ENCODE measurements at places on chromosomes 12 and 14.

DNA sequence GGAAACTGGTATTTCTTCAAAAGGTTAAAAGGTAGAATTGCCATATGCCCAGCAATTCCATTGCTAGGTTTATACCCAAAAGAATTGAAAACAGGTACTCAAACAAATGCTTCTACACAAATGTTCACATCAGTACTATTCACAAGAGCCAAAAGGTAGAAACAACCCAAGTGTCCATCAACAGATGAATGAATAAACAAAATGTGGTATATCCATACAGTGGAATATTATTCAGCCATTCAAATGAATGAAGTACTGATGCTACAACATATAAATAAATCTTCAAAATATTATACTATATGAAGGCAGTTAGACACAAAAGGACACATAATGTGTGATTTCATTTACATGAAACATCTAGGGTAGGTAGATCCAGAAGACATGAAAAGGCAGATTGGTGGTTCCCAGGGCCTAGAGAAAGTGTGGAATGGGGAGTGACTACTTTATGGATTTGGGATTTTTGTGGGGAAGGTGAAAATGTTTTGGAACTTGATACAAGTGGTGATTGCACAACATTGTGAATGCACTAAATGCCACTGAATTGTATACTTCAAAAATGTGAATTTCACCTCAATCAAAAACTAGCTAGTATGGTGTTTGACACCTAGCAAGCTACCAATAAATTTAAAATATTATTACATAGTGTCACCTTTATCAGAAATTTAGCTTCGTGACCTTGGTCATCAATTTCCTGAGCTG, 41.7 kb downstream of the LIN52 start:
- DNase-seq, result no peak

DNA sequence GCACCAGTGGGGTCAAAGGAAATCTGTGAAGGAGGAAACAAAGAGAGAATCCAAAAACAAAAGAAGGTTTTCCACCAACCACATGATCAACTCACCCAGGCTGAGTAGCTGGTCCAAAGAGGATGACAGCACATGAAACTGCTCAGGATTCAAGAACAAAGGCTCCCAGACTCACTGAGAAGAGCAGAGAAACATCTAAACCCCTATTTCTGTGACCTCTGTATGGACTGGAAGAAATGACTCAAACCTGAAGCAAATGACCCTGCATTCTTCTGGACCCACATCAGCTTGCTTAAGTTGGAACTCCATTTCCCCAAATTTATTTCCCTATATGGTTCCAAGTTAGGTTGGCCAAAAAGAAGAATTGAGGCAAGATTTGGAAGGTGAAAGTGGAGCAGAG, 26.3 kb downstream of the TC2N start:
- DNase-seq, result no peak

DNA sequence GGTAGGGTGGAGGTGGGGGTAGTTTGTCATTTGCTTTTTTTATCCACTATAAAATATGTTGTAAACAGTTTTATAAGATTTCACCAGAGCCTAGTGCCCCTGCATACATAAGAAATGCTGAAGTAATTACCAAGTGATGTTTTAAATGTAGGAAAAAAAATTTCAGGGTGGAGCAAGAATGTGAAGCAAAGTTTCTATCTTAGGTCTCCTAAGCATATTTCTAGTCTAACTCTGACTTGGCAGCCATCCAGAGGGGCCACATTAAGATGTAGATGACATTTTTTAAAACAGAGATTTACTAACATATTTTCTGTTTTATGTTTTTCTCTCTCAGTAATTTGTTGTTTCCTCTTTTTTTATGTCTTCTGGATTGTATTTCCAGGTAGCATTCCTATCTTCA, 15.8 kb upstream of the KRAS start:
- DNase-seq, result no peak

DNA sequence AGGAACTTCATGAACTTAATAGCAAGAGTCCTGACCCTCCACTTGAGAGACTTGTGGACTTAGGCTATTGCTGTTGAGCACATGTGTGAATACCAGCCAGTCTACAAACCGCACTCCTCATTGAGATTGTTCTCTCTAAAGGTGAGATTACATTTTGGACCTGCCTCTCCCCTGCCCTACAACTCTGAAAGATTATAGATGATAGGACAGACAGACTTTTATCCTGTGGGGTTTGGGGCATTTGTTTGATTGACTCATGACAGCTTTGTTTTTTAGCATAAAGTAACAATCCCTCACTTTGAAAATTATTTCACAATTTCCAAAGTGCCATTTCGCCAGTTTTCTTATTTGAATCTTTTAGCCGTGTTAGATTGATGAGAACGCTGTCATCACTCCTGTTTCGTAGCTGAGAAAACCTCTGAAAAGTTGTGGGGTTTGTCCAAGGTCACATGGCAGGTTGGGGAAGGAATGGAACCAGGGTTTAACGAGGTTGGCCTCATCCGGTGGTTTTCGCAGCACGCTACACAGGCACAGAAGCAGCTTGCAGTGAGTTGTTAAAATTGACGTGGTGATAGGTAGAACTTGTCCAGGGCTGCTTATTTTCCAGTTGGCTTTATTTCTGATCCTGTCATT, 836 bp downstream of the EVL start:
- peak; percentile 73 for DNase-seq

GRCh38 chr12:78473136-78473535, 391.4 kb upstream of the SYT1 start:
- DNase-seq, result no peak

DNA sequence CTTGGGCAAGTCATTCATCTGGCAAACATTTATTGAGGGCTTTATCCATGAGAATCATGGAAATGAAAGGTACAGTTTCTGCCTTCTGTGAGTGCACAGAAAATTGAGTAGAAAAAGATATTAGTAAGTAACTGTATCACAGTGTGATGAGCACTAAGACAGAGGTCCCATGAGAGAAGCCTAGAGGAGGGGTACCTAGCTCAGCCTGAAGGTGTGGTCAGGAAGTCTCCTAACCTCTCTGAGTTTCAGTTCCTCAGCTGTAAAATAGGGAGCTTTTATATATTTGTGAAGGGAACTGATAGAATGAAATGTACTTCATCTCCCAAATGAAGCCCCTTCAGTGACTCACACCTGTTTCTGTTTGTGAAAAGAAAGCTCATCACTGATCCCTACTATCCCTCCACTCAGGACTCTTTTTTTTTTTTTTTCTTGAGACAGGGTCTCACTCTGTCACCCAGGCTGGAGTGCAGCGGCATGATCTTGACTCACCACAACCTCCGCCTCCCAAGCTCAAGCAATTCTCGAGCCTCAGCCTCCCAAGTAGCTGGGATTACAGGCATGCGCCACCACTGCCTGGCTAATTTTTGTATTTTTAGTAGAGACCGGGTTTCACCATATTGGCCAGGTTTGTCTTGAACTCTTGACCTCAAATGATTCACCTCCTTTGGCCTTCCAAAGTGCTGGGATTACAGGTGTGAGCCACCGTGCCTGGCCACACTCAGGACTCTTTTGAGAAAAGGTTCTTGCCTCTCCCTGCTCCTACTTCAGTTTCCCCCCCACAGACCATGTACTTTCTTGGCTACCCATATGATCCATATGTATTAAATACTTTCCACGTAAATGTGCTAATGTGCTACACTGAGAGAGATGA, 93.7 kb upstream of the FUT8 start:
- DNase-seq, result no peak

DNA sequence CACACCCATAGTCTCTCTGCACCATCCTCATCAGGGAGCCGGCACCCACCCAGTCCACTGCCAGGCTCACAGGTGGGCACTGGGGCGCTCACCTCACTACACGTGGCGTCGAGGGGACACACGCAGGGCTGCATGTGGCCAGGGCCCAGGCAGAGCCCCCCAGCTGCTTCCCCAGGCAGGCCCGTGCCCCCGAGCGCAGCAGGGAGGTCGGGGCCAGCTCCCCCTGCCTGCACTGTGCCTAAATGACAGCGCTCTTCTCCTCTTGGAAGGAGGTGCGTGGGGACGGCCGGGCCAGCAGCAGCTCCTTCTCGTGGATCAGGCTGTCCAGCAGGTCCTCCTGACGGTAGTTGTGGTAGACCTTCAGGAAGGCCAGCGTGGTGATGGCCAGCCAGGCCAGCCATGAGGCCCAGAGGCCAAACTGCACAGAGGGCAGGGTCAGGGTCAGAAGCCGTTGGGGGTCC, 11.3 kb downstream of the TMEM179 start:
- no peak for DNase-seq

DNA sequence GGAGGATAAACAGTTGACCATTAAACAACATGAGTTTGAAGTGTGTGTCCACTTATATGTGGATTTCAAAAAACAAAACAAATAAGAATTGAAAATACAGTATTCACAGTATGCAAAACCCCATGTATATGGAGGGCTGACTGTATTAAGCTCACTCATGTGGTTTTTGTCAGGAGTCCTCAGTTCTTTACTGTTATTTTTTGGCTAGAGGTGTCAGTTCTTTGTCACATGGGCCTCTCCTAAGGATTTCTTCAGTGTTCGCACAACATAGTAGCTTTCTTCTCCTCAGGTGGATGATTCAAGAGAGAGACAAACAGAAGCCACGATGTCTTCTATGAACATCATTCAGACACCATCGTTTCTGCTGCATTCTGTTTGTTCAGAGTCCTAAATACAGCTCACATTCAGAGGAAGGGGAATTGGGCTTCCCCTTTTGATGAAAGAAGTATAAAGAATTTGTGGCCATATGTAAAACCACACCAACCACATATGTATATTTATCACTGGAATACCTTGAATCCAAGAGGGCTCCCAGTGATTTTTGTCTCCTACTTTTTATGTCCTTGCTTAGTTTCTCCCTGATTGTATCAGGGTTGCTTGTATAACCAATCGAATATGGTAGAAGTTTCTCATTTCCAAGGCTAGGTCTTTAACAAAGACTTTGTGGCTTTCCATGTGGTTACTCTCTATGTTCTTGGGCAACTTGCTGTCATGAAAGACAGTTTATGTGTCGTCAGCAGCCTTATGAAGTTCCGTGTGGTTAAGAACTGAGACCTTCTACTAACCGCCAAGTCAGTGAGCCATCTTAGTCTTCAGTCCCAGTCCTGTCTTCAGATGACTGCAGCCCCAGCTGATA, 18.9 kb downstream of the MNAT1 start:
- DNase-seq, result peak; percentile 36

- DNase-seq, result no peak
Measured at GRCh38 chr12:25058658-25059058, 109.8 kb upstream of the BCAT1 start.

- DNase-seq, result no peak
Measured at GRCh38 chr14:101630056-101630965, 69.0 kb downstream of the DIO3 start.

GRCh38 chr14:90781344-90781761, 34.9 kb downstream of the TTC7B start:
- DNase-seq, result no peak

GRCh38 chr12:24138041-24138440, 188.6 kb upstream of the SOX5 start:
- DNase-seq, result no peak

- no peak for DNase-seq
Measured at GRCh38 chr12:83158613-83159207, 472.0 kb downstream of the TMTC2 start.

GRCh38 chr14:32006263-32007110, 70.6 kb upstream of the ARHGAP5 start:
- DNase-seq, result no peak

- DNase-seq, result no peak
Measured at GRCh38 chr12:2479851-2480535, 314.8 kb upstream of the FKBP4 start.
